Activated naive CD8-positive, alpha-beta T cell treated with anti-CD3 and anti-CD28 coated beads for 36 hours (primary cell): ENCODE measurements at places on chromosomes 6 and 20. TPM values are rescaled to one million over a fixed set of nuclear protein-coding genes. Genes with fewer than 3 reads are reported as not detected.
A peak's percentile ranks its signal among the peaks of the same experiment; 100 is the strongest.

KDM1B gene
- total RNA-seq = 11.8 TPM

TNNC2 gene
- total RNA-seq = not detected

TSPO2 gene
- not detected for total RNA-seq

SNPH gene
- 3.6 TPM for total RNA-seq

MAS1 gene
- total RNA-seq = not detected

PPP1R3D gene
- total RNA-seq = 4.0 TPM

ZSCAN31 gene
- total RNA-seq = 2.5 TPM

CAGE1 gene
- total RNA-seq = 0.10 TPM

GLP1R gene
- total RNA-seq = 0.56 TPM

NNAT gene
- 0.36 TPM for total RNA-seq

SLC35A1 gene
- 7.9 TPM for total RNA-seq

GRCh38 chr6:114576330-114576729 lies 233.5 kb upstream of the HS3ST5 start:
- no peak for DNase-seq
- no peak overlapping the region for H3K27ac ChIP-seq
- no peaks in the 10 kb centered on the region for H3K27me3 ChIP-seq
- H3K36me3 ChIP-seq = no peaks in the 10 kb centered on the region

GRCh38 chr6:39102071-39102820 lies 12.7 kb downstream of the SAYSD1 start:
- H3K27me3 ChIP-seq = no peaks in the 10 kb centered on the region
- H3K36me3 ChIP-seq = peaks cover 39% of the 10 kb centered on the region
- H3K27ac ChIP-seq = no peak overlapping the region

- peak within 1 kb of the TSS; percentile 99 for H3K27ac ChIP-seq
- peaks cover 43% of the 10 kb centered on the region for H3K4me1 ChIP-seq
- peak; percentile 97 for DNase-seq
- H3K4me3 ChIP-seq = peak within 1 kb of the TSS; percentile 92
- H3K36me3 ChIP-seq = peaks cover 33% of the 10 kb centered on the region
- H3K27me3 ChIP-seq = no peaks in the 10 kb centered on the region
Measured at GRCh38 chr6:7389451-7390225, at the start of the genes CAGE1 and RIOK1. Gene CAGE1, minus strand, starts transcription at chr6:7389742. Its CDS starts 2,569 bp downstream, at chr6:7387173. Gene RIOK1, plus strand, starts transcription at chr6:7389808. Its CDS starts 195 bp downstream, at chr6:7390003.

- H3K36me3 ChIP-seq = peaks cover 5% of the 10 kb centered on the region
- H3K4me3 ChIP-seq = no peak overlapping the region
- H3K27me3 ChIP-seq = no peaks in the 10 kb centered on the region
- H3K27ac ChIP-seq = peak overlapping the region; percentile 21
- DNase-seq = no peak
Measured at GRCh38 chr6:112038268-112038667, 15.6 kb upstream of the CCN6 start.

GRCh38 chr6:52046456-52046855 lies 41.0 kb downstream of the PKHD1 start:
- H3K27ac ChIP-seq = no peak overlapping the region
- peaks cover 31% of the 10 kb centered on the region for H3K27me3 ChIP-seq
- no peak overlapping the region for H3K4me3 ChIP-seq
- no peak for DNase-seq
- H3K36me3 ChIP-seq = no peaks in the 10 kb centered on the region

- H3K27ac ChIP-seq = no peak overlapping the region
- no peaks in the 10 kb centered on the region for H3K36me3 ChIP-seq
- DNase-seq = no peak
- no peaks in the 10 kb centered on the region for H3K4me1 ChIP-seq
- peaks cover 8% of the 10 kb centered on the region for H3K27me3 ChIP-seq
- H3K4me3 ChIP-seq = no peak overlapping the region
Measured at GRCh38 chr6:4296552-4296951, 161.2 kb upstream of the ECI2 start.

GRCh38 chr6:26270903-26271667 lies 93.9 kb upstream of the BTN3A2 start:
- no peak overlapping the region for H3K4me3 ChIP-seq
- H3K36me3 ChIP-seq = peaks cover 3% of the 10 kb centered on the region
- peaks cover 6% of the 10 kb centered on the region for H3K27me3 ChIP-seq
- DNase-seq = peak; percentile 79
- H3K27ac ChIP-seq = no peak overlapping the region

DNA sequence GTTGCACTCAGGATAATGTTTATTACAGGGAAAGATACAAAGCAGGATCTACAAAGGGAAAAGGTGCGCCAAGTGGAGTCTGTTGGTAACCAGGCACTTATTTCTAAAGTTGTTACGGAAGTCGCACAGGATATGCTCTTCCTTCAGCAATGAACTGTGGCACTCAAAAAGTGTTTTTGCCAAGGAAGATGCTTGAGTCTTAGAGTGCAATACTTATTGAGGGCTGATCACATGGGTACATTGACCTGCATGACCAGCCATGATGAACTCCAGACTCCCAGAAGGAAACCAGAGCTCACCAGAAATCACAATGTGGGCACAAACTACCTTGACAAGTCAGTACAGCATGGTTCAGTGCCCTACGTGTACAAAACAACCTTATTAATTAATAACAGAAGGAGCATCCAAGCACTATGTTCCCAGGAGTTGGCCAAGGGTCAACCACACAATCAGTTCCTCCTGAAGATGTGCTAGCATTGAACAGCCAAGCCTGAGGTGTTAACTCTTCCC lies 270.7 kb upstream of the TFAP2D start:
- no peaks in the 10 kb centered on the region for H3K4me1 ChIP-seq
- no peak overlapping the region for H3K27ac ChIP-seq
- H3K27me3 ChIP-seq = no peaks in the 10 kb centered on the region
- H3K36me3 ChIP-seq = no peaks in the 10 kb centered on the region
- no peak for DNase-seq
- H3K4me3 ChIP-seq = no peak overlapping the region

- DNase-seq = no peak
- H3K36me3 ChIP-seq = no peaks in the 10 kb centered on the region
- H3K4me1 ChIP-seq = no peaks in the 10 kb centered on the region
- H3K27me3 ChIP-seq = peaks cover 30% of the 10 kb centered on the region
- H3K27ac ChIP-seq = no peak overlapping the region
- H3K4me3 ChIP-seq = no peak overlapping the region
Measured at GRCh38 chr6:167227984-167228383, 63.1 kb upstream of the UNC93A start.

DNA sequence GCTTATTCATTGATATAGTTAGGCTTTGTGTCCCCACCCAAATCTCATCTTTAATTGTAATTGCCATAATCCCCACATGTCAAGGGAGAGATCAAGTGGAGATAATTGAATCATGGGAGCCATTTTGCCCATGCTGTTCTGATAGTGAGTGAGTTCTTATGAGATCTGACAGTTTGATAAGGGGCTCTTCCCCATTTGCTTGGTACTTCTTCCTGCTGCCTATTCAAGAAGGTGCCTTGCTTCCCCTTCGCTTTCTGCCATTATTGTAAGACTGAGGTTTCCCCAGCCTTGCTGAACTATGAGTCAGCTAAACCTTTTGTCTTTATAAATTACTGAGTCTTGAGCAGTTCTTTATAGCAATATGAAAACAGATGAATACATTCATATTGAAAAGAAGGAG lies 45.6 kb downstream of the CENPW start:
- H3K4me1 ChIP-seq = no peaks in the 10 kb centered on the region
- no peaks in the 10 kb centered on the region for H3K27me3 ChIP-seq
- no peak overlapping the region for H3K27ac ChIP-seq
- H3K4me3 ChIP-seq = no peak overlapping the region
- DNase-seq = no peak

DNA sequence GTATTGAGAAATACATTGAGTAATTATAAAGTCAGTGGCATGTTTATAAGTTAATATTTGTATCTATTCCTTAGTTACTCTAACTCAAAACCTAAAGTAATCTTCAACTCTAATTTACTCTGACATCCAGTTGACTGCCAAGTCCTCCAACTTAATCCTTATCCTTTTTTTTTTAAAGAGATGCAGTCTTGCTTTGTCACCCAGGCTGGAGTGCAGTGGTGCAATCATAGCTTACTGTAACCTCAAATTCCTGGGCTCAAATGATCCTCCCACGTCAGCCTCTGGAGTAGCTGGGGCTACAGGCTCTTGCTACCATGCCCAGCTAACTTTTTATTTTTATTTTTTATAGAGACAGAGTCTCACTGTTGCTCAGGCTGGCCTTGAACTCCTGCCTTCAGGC lies 24.4 kb downstream of the PTPN1 start:
- H3K4me1 ChIP-seq = peaks cover 48% of the 10 kb centered on the region
- no peak for DNase-seq
- peaks cover 12% of the 10 kb centered on the region for H3K36me3 ChIP-seq
- H3K27me3 ChIP-seq = no peaks in the 10 kb centered on the region
- no peak overlapping the region for H3K4me3 ChIP-seq
- no peak overlapping the region for H3K27ac ChIP-seq

DNA sequence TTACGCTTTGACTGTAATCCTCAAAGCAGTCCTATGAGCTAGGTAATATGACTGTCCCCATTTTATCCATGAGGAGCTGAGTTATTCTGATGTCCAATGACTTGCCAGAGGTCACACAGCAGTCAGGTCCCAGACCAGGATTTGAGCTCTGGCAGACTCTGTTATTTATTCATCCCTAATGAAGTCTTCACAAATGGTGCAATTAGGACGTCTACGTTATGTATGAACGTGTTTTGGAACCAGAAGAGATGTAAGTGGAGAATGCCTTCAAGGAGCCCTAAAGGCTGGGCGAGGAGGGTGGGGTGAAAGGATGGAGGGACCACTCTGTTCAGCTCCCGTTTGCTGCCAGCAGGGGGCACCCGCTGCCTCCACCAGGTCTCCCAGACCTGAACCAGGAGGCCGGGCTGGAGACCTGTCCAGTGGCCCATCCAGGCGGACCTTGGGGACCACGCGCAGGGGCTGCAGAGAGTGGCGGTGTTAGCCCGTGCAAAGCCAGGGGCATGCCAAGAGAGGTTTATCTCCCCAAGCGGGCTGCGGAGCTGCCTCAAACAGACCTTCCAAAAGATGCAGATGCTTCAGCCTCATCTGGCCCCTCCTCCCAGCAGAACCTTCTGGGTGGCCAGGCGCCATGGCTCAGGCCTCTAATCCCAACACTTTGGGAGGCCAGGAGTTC lies 15.2 kb upstream of the ZNF335 start:
- peaks cover 31% of the 10 kb centered on the region for H3K27me3 ChIP-seq
- H3K27ac ChIP-seq = no peak overlapping the region
- peak; percentile 75 for DNase-seq
- H3K4me3 ChIP-seq = no peak overlapping the region

- H3K4me3 ChIP-seq = no peak overlapping the region
- H3K27ac ChIP-seq = no peak overlapping the region
- H3K27me3 ChIP-seq = no peaks in the 10 kb centered on the region
- H3K4me1 ChIP-seq = peaks cover 20% of the 10 kb centered on the region
Measured at GRCh38 chr6:7241160-7241559, 71.8 kb downstream of the SSR1 start.

GRCh38 chr20:5836569-5836968 lies 86.4 kb downstream of the SHLD1 start:
- H3K27ac ChIP-seq = peak overlapping the region; percentile 78
- no peaks in the 10 kb centered on the region for H3K27me3 ChIP-seq
- H3K4me1 ChIP-seq = peaks cover 26% of the 10 kb centered on the region
- no peak overlapping the region for H3K4me3 ChIP-seq

DNA sequence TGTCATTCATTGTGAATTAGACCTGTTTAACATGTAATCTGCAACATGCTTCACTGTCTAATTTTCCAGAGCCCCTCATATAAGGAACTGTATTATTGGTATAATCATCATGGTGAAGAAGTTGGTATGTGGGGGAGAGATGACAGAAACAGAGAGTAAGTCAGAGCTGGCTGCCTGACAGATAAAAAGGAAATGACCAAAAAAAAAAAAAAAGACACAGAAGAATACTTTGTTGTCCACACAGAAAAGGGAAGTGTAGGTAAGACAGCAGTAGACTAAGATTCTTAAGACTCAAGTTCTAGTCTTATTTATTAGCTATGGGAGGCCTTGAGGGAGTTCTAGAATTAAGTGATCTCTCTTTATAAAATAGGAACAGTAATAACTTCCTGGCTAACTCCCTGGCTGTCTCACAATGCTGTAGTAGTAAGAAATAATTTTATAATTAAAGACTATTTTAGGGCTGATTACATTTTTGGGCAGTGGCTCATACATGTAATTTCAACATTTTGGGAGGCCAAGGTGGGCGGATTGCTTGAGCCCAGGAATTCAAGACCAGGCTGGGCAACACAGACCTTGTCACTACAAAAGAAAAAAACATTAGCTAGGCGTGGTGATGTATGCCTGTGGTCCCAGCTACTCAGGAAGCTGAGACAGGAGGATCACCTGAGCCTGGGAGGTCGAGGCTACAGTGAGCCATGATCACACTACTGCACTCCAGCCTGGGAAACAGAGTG lies 102.5 kb downstream of the PRL start:
- H3K4me3 ChIP-seq = no peak overlapping the region
- H3K27ac ChIP-seq = no peak overlapping the region
- no peaks in the 10 kb centered on the region for H3K4me1 ChIP-seq
- no peaks in the 10 kb centered on the region for H3K36me3 ChIP-seq
- DNase-seq = no peak
- H3K27me3 ChIP-seq = no peaks in the 10 kb centered on the region

- no peak overlapping the region for H3K27ac ChIP-seq
- no peaks in the 10 kb centered on the region for H3K36me3 ChIP-seq
- no peak overlapping the region for H3K4me3 ChIP-seq
Measured at GRCh38 chr20:61636531-61637116, 384.6 kb downstream of the CDH4 start.

DNA sequence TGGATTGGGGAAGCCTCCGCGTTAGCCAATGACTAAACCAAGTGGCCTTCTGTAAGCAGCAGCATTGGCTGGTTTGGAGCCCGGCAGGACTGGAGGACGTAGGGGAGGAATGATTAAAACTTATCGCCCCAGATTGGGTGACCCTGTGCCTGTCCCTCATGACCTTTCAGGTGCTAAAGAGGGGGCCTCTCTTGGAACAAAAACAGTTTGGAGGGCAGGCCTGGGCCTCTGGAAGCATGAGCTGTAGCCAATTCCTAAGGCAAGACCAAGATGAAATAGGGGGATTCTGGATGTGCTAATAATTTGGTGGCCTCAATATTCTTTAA lies 1.4 kb downstream of the GMPR start:
- DNase-seq = peak; percentile 13
- no peaks in the 10 kb centered on the region for H3K36me3 ChIP-seq
- peaks cover 25% of the 10 kb centered on the region for H3K4me1 ChIP-seq

GRCh38 chr6:129031051-129031599 lies 148.2 kb downstream of the LAMA2 start:
- no peaks in the 10 kb centered on the region for H3K4me1 ChIP-seq
- H3K36me3 ChIP-seq = no peaks in the 10 kb centered on the region
- no peak overlapping the region for H3K27ac ChIP-seq
- DNase-seq = no peak
- H3K4me3 ChIP-seq = no peak overlapping the region
- no peaks in the 10 kb centered on the region for H3K27me3 ChIP-seq

- H3K27me3 ChIP-seq = no peaks in the 10 kb centered on the region
- H3K4me3 ChIP-seq = no peak overlapping the region
- peaks cover 41% of the 10 kb centered on the region for H3K36me3 ChIP-seq
- peaks cover 22% of the 10 kb centered on the region for H3K4me1 ChIP-seq
Measured at GRCh38 chr6:57147955-57148858, 23.9 kb upstream of the BAG2 start.

GRCh38 chr6:9087470-9087869 lies 652.1 kb upstream of the SLC35B3 start:
- H3K27me3 ChIP-seq = no peaks in the 10 kb centered on the region
- no peak for DNase-seq
- H3K36me3 ChIP-seq = no peaks in the 10 kb centered on the region
- H3K27ac ChIP-seq = no peak overlapping the region
